G401 (cell line): ENCODE measurements at places on chromosomes 7 and 10. TPM values are rescaled to one million over a fixed set of nuclear protein-coding genes. Genes with fewer than 3 reads are reported as not detected.
A peak's percentile ranks its signal among the peaks of the same experiment; 100 is the strongest.

- DNase-seq, result peak; percentile 59
These were observed 944 bp downstream of the AVL9 start for GRCh38 chr7:32496052-32496813.

- no peak for DNase-seq
These were observed 24.6 kb upstream of the MRPS33 start for GRCh38 chr7:141039376-141039775.

- DNase-seq, result no peak
These were observed 1.0 kb downstream of the EIF3B start for GRCh38 chr7:2355705-2356008.

DNA sequence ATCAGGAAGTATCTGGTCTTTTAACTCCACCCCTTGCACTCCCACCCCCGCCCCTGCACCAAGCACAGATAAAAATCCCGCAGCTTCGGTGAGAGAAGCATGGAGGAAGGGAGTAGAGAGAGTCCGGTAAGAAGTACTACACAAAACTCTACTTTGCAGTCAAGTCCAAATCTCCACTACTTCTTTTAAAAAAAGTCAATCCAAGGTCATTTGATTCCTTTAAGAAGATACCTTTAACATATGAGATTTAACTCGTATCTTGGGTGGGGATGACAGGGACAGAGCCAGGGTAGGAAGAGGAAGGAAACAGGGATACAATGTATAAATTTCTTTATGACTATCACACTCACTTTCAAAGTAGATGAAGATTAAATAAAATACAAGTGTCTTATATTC is 132.1 kb downstream of the NRBF2 start:
- DNase-seq, result peak; percentile 65

- no peak for DNase-seq
These were observed 575.3 kb downstream of the IPMK start for GRCh38 chr10:57692255-57692980.

DNA sequence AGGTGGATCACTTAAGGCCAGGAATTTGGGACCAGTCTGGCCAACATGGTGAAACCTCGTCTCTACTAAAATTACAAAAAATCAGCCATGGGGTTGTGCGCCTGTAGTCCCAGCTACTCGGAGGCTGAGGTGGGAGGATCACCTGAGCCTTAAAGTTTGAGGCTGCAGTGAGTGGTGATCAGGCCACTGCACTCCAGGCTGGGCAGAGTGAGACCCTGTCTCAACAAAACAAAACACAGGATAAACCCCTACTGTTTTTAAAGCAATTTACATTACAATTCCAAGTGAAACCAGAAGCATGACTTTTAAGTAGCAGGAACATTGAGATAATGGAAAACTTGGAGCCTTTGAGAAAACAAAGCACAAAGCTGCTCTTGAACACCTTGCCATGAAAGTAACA is 92.4 kb upstream of the BTBD16 start:
- DNase-seq, result no peak

GRCh38 chr10:102119417-102120141 is 589 bp downstream of the LDB1 start:
- peak; percentile 78 for DNase-seq

- DNase-seq, result no peak
These were observed 312.8 kb upstream of the PRKCQ start for GRCh38 chr10:6892864-6893263.

- no peak for DNase-seq
These were observed 7.5 kb downstream of the MET start for GRCh38 chr7:116679500-116679899.

The GLI3 gene
- total RNA-seq, result not detected in 2 replicates

The ASB10 gene
- total RNA-seq, result not detected in 2 replicates

The HMX2 gene
- not detected in 2 replicates for total RNA-seq

The SLC29A4 gene
- total RNA-seq, result 12.5 and 15.1 TPM in 2 replicates

The FAM204A gene
- total RNA-seq, result 74.5 and 117 TPM in 2 replicates

The TRIM50 gene
- not detected in 2 replicates for total RNA-seq

The HOXA7 gene
- total RNA-seq, result 4.4 and 7.1 TPM in 2 replicates
